ENCODE measurements at places on chromosomes 12 and 14. TPM values are rescaled to one million over a fixed set of nuclear protein-coding genes. Genes with fewer than 3 reads are reported as not detected.

Gene C12orf54
- total RNA-seq, result not detected

Gene RESF1
- 6.2 TPM for total RNA-seq

Gene CLEC2A
- not detected for total RNA-seq

Gene CERS5
- 51.0 TPM for total RNA-seq

Gene P2RX2
- 0.17 TPM for total RNA-seq

Gene RPGRIP1
- not detected for total RNA-seq

Gene SMIM41
- not detected for total RNA-seq

GRCh38 chr12:16261944-16262475 is 15.5 kb downstream of the SLC15A5 start:
- DNase-seq, result no peak

DNA sequence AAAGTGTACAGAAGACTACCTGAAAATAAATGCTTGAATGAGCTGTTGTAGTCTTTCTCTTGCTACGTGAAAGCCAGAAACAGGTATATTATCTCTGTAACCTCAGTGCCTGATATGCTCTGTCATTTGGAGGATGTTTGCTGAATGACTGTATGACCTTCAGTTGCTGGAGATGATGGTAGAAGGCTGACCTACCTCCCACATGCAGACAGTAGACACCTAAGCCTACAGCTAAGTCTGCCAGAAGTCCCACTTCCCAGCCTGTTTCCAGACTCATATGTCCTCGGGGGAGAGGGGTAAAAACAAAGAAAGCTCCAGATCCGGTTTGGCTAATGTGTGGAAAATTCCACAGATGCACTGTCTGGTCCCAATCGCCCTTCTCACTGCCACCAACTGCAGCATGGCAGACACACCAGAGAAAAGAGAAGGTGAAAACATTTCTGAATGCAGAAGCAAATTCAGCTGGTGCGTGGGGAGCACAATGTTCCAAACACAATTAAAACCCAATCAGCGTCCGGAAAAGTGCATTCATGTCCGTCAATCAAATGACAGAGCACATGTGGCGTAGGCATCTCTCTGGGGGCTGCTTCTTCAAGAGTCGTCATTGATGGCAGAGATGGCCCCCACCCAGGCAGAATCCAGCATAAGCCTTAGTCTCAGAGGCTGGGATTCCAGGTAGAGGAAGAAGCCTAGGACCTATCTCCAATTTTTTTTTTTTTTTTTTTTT is 76.3 kb upstream of the TBX3 start:
- DNase-seq, result no peak

DNA sequence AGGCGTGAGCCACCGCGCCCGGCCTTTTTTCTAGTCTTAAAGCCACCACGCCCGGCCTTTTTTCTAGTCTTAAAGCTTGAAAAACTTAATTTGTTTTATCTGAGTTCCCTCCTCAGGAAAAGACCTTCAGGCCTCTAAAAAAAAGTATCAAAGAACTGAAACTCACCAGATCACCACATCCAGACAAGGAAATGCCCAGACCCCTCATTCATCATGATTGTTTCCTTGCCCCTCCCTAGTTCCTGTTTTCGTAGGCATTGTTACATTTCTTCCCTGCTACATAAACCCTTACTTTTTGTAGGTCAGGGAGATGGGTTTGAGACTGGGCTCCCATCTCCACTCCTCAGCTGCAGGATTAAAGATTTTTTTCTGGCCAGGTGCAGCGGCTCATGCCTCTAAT is 21.1 kb upstream of the VWF start:
- no peak for DNase-seq

DNA sequence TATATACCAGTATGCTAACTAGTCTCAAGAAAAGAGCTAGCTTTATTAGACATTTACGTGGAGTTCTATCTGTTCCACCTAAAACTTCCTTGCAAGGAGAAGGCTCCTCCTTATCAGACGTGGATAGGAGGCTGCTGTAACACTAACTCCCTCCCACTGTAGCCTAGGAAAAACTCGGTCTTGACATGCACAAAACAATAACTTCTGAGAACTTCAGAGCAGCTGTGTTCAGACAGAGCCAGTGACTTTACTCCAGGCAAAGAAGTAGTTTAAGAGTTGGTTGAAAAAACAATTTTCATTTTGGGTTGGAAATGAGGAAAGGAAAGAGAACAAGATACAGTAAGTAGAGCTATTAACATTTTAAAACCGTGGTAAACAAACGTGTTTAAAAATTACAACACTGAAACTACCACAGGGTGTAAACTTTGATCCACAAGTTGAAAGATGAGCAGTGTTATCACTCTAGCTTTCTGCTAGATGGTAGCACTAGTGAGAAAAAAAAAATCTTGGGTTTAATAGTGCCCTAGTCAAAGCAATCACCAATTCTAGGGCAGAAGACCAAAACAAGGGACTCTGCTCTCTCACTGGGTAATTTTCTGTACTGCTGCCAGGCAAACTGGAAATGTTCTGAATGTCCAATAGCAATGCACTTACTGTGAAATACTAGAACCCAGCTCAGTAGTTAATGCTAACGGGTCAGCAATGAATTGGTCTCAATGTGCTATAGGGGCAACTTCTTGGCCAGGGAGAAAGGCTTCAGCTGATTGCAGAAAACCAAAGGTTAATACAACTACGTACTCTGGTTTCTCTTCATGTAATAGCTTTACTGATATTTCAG is 2.4 kb downstream of the ATF7 start:
- peak; percentile 94 for DNase-seq

- peak; percentile 42 for DNase-seq
Observed at GRCh38 chr12:15522574-15523187, 200.4 kb downstream of the PTPRO start.

DNA sequence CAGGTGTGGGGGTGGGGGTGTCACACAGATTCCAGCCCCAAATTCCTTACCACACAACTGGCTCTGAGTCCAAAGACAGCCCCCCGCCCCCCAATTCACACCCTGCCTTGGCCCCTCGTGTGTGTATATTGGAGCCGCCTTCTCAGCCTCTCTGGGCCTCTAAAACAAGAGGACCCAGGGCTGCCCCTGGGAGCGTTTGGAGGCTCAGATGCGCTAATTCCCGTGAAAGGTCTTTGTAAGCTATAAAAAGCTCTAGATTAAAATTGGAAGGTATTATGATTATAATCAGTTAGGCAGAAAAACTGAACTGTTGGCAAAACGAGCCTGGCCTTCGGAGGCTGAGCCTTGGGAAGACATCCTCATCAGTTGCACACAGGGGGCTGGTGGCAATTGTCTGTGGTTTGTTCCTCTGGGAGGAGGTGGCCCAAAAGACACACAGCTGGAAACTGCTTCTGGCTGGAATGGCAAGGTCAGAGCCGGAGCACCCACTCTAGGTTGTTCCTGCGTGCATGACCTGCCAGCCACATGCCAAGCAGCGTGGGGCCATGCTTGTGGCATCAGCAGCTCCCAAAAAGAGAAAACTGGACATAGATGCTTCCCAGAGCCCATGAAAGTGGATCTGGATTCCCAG is 118.5 kb downstream of the PHETA1 start:
- no peak for DNase-seq

GRCh38 chr12:84913129-84913515 is 523 bp upstream of the SLC6A15 start:
- peak; percentile 74 for DNase-seq

- DNase-seq, result peak; percentile 46
Observed at GRCh38 chr14:77103475-77103874, 5.4 kb downstream of the CIPC start.

GRCh38 chr14:63800651-63801375 is 52.0 kb upstream of the SYNE2 start:
- DNase-seq, result peak; percentile 90

GRCh38 chr14:57485635-57486034 is 8.0 kb downstream of the CCDC198 start:
- DNase-seq, result no peak

DNA sequence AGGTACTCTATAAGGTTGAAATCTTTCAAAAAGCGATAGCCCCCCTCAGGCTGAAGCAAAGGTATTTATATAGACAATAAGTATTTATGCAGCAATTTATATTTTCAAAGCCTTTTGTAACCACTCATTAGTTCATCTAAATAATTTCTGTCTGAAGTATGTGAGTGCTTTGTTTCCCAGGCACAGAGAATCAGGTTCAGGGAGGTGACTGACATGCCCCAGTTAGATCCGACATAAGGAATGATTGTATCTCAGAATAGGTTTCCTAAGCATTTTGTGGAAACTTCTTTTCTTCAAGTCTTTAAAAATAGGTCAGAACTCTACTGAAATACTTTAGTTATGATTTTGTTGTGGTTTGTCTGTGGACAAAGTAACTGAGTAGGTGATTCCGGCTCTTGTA is 283.4 kb upstream of the G2E3 start:
- no peak for DNase-seq

GRCh38 chr14:93018366-93018765 is 95.4 kb downstream of the CHGA start:
- DNase-seq, result no peak

DNA sequence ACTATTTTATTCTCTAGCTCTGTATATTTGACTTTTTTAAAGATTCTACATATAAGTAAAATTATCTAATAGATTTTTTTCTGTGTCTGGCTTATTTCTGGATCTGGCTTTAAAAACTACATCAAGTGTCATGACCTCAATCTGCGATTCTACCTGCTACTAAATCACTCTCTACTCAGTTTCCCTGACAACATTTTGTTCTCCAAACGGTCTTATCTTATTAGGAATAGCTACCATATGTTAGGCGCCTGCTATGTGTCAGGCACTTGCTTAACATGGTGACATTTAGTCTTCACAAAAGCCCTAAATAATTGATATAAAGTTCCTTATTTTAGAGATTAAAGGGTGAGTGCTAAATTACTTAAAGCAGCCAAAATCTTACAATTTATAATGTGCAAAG is 1362.9 kb upstream of the FLRT2 start:
- DNase-seq, result no peak

DNA sequence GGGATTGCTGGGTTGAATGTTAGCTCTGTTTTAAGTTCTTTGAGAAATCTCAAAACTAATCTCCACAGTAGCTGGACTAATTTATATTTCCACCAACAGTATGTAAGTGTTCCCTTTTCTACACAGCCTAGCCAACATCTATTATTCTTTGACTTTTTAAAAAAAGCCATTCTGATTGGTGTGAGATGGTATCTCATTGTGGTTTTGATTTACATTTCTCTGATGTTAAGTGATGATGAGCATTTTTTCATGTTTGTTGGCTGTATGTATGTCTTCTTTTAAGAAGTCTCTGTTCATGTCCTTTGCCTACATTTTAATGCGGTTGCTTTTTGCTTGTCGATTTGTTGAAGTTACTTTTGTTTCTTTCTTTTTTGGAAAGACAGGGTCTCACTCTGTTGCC is 301.1 kb upstream of the OR4E1 start:
- no peak for DNase-seq

- DNase-seq, result no peak
Observed at GRCh38 chr12:3036901-3037600, 40.1 kb upstream of the TSPAN9 start.

- no peak for DNase-seq
Observed at GRCh38 chr14:99728981-99729451, 44.9 kb downstream of the CYP46A1 start.

DNA sequence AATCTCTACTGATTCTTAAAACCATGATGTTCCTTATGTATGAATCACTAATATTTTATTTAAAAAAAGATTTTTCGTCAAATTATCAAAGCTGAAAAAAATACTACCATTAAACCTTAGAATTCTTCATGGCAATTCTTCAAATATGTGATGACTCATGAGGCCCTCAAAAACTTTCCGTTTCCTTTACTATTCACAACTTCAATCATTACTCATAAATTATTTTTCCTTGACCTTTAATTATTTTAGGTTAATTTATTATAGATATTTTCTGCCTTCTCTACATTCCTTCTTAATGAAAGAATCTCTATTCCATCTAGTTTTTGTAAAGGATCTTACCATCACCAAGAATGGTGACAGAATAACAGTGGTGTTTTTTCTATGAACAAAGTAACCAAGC is 162.1 kb upstream of the SOX5 start:
- DNase-seq, result no peak

DNA sequence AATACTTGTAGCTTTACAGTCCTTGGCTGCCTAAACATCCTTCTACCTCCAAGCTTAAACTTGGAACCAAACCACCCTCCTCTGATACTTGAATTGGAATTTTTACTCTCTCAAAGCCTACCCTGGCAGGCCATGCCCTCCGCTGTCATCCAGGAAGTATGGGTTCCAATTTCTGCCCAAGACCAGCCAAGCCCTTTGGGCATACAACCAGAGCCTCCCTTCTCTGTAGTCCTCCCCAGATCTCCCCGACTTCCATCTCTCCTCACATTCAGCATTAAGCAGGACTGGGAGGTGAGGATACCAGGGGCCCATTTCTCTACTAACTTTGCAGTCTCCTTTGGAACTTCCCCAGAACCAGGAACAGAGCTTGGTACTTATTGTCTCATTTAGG is 369 bp upstream of the DHH start:
- DNase-seq, result no peak

DNA sequence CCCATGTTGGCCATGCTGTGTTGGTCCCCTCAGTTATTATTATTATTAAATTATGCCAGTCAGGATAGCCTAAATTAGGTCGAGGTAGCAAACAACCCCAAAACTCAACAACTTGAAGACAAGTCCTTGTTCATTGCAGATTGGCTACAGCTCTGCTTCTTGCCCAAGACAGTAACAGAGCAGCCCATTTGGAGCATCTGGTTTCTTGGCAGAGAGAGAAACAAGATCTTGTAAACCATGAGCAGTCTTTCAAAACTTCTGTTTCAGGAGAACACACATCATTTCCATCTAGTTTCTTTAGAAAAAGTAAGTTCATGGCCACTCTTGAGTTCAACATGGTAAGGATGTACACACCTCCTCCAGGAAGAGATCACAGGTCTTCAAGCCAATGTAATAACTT is 52.3 kb downstream of the E2F7 start:
- no peak for DNase-seq

DNA sequence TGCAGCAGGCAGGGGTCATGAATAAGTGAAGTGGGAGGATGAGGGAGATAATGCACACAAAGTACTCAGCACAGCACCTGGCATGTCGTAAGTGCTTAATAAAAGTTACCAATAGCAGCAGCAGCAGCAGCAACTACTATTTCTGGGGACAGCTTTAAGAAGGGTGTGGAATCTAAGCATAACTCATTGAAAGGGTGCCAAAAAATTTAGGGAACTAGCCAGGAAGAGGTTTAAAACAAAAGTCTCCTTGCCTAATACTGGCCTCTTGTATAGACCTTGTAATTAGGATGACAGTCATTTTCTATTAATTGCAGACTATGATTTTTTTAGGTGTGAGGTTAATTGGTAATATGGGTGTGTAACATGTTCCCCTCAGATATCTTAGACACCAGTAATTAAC is 179.9 kb downstream of the PTPN11 start:
- no peak for DNase-seq

DNA sequence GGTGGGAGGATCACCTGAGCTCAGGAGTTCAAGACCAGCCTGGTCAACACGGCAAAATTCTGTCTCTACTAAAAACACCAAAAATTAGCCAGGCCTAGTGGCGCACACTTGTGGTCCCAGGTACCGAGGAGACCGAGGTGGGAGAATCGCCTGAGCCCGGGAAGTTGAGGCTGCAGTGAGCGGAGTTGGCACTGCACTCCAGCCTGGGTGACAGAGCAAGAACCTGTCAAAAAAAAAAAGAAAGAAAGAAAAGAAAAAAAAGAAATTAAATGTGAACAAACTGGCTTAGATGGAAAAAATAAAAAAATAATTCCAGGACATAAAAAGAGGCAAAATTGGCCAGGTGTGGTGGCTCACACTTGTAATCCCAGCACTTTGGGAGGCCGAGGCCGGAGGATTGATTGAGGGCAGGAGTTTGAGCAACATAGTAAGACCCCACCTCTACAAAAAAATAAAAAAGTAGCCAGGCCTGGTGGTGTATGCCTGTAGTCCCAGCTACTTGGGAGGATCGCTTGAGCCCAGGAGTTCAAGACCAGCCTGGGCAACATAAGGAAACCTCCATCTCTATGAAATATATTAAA is 3.5 kb downstream of the TMEM119 start:
- DNase-seq, result no peak

- no peak for DNase-seq
Observed at GRCh38 chr12:129964826-129965457, 61.1 kb upstream of the TMEM132D start.
